ENCODE measurements at places on chromosomes 6 and 20.

- no peak for DNase-seq
Observed at GRCh38 chr6:72035486-72035885, 149.1 kb downstream of the RIMS1 start.

DNA sequence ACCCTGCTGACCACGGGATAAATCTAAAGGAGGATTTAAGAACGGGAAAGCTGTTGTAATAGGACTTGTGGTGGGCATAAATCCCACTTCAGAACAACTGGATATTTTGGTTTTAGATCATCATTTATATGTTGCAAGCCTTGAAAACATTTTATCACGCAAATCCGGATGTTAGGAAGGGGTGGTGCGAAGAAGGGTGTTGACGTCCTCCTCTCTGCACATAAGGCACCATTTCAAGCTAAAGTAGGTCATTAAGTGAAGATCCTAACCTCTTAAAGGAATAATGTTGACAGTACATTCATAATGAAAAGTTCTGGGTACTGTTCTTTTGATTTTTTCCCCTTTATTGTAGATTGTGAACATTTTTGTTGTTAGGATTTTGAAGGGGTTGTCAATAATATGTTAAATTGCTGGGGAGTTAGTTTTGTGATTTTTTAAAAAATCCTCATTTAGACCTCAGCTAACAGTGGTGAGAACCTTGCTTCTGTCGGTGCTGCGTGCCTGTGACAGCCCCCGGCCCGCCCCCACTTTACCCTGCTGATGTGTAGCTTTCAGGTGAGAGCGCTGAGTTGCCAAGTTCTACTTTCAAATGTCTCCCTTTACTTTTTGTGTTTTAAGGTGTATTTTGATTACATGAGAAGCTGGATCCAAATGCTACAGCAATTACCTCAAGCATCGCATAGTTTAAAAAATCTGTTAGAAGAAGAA lies 88.8 kb downstream of the MAP3K4 start:
- no peak for DNase-seq

DNA sequence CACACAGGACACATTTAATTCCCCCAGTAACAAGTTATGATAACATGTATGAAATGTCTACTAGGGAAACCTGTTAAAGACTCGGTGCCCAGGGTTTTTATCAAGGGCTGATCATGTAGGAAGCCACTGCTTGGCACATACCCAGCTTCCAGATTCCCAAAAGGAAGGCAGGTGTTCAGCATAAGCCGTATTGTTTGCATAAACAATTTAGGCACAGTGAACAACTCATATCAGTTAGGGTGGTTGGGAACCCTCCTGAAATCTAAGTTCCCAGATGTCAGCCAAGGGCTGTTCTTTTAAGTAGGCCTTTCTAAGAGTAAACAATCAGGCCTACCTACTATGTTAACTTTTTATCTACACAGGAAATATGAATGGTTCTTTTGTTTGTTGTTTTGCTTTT lies 74.1 kb downstream of the ASXL1 start:
- DNase-seq: no peak

- DNase-seq: no peak
Observed at GRCh38 chr20:60494476-60494875, 536.3 kb downstream of the CDH26 start.

GRCh38 chr20:54343634-54344033 lies 131.8 kb upstream of the DOK5 start:
- no peak for DNase-seq
